ENCODE measurements at places on chromosomes 5 and 9. TPM values are rescaled to one million over a fixed set of nuclear protein-coding genes. Genes with fewer than 3 reads are reported as not detected.

DNA sequence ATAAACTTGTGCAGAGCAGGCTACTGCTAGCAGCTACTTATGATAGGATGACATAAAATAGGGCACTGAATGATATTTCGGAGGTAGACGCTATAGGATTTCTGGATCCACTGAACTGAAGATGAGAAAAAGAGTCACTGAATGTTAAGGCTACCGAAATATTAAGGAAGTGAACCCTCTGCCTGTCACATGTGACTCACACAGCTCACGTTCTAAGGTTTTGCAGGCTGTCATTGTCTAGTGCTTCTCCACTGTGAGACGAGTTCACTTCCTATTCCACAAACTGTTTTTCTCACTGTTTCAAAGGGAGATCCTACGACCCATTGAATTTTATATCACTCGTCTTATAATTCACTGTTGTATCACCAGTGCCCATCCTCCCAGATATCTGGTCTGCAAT lies 100.8 kb downstream of the CTNND2 start:
- H3K27me3 ChIP-seq, result no peaks in the 10 kb centered on the region
- no peak overlapping the region for H3K4me3 ChIP-seq
- no peaks in the 10 kb centered on the region for H3K36me3 ChIP-seq
- DNase-seq, result no peak

DNA sequence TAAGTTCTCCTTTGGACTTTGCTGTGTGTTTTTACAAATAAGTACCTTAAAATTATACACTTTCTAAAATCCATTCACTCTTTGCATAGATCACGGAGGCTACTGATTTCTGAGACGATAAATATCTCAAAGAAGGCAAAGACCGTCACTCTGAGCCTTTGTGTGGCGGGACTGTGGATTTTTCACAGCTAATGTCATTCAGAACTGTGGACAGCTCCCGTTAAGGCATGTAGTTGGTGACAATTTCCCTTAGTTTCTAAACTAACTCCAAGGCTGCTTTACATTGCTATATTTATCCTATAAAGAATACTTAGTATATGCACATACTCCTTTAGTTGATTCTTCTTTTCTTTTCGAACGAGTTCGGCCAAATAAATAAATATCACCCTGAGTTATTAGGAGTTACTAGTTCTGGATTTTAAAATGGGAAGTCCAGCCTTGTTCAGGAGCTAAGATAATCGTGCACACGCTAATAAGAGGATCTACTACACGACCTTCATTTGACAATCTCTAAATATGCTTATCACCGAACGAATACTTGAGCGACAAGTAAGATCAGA lies 1.8 kb downstream of the HCN1 start:
- no peaks in the 10 kb centered on the region for H3K4me1 ChIP-seq
- no peaks in the 10 kb centered on the region for H3K36me3 ChIP-seq
- H3K27ac ChIP-seq, result no peak overlapping the region
- no peak overlapping the region for H3K4me3 ChIP-seq

DNA sequence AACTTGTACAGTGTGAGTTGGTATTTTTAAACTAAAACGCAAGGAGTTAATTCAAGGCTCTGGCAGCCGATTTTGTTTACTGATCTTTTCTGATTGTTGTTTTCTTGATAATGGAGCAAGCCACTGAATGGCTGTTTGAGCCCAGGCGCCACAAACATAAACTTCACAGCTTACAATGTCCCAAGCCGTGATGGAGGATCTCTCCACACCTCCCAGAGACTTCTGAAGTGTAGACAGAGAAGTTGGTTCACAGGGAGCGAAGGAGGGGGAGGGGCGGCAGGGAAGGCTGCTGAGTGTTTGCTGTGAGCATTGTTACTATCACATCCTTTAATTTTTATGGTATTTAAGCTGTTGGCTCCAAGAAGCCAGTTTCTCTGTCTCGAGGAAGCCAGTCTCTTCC lies 14.7 kb downstream of the ISL1 start:
- no peaks in the 10 kb centered on the region for H3K36me3 ChIP-seq
- peaks cover 60% of the 10 kb centered on the region for H3K27me3 ChIP-seq
- H3K4me1 ChIP-seq, result no peaks in the 10 kb centered on the region
- H3K4me3 ChIP-seq, result no peak overlapping the region

- DNase-seq, result peak; percentile 41
- peaks cover 8% of the 10 kb centered on the region for H3K36me3 ChIP-seq
- peaks cover 10% of the 10 kb centered on the region for H3K27me3 ChIP-seq
- H3K27ac ChIP-seq, result no peak overlapping the region
- H3K4me3 ChIP-seq, result no peak overlapping the region
- peaks cover 15% of the 10 kb centered on the region for H3K4me1 ChIP-seq
Observed at GRCh38 chr5:107486489-107486888, 184.2 kb downstream of the EFNA5 start.

- H3K4me1 ChIP-seq, result no peaks in the 10 kb centered on the region
- H3K36me3 ChIP-seq, result no peaks in the 10 kb centered on the region
- H3K27ac ChIP-seq, result no peak overlapping the region
- no peaks in the 10 kb centered on the region for H3K27me3 ChIP-seq
Observed at GRCh38 chr9:103789686-103790085, 304.4 kb upstream of the SMC2 start.

- H3K27ac ChIP-seq, result no peak overlapping the region
- DNase-seq, result no peak
- no peak overlapping the region for H3K4me3 ChIP-seq
- no peaks in the 10 kb centered on the region for H3K27me3 ChIP-seq
- peaks cover 8% of the 10 kb centered on the region for H3K36me3 ChIP-seq
Observed at GRCh38 chr5:80122579-80122978, 87.4 kb downstream of the THBS4 start.

GRCh38 chr5:55626790-55627189 lies 85.3 kb downstream of the SLC38A9 start:
- H3K27me3 ChIP-seq, result no peaks in the 10 kb centered on the region
- no peak for DNase-seq
- no peak overlapping the region for H3K27ac ChIP-seq
- peaks cover 6% of the 10 kb centered on the region for H3K4me1 ChIP-seq

- H3K4me3 ChIP-seq, result no peak overlapping the region
- H3K27ac ChIP-seq, result no peak overlapping the region
- no peak for DNase-seq
- H3K36me3 ChIP-seq, result no peaks in the 10 kb centered on the region
- H3K4me1 ChIP-seq, result peaks cover 12% of the 10 kb centered on the region
Observed at GRCh38 chr9:70551396-70551795, 136.9 kb upstream of the KLF9 start.

DNA sequence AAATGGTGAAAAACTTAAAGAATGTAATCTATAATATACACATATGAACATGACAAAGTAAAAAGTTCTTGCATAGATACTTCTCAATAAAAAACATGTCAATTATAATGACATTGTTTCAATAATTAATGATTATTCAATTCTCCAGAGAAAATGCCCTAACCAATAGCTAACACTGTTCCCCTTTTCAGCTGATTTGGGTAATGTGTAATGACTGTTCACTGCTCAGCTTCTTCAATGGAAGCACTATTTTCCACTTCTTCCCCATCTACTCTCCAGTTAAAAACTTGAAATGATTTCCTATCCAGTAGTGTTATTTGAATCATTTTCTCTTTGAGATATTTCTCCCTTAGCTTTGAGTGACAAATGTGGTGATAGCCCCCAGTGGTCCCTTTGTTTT lies 62.3 kb downstream of the CEP120 start:
- no peaks in the 10 kb centered on the region for H3K27me3 ChIP-seq
- DNase-seq, result no peak
- H3K4me1 ChIP-seq, result no peaks in the 10 kb centered on the region
- no peak overlapping the region for H3K4me3 ChIP-seq

GRCh38 chr5:36744773-36745589 lies 131.6 kb upstream of the NIPBL start:
- no peak overlapping the region for H3K27ac ChIP-seq
- H3K4me3 ChIP-seq, result peak overlapping the region; percentile 82
- H3K4me1 ChIP-seq, result peaks cover 10% of the 10 kb centered on the region
- H3K27me3 ChIP-seq, result peaks cover 59% of the 10 kb centered on the region
- DNase-seq, result peak; percentile 38

DNA sequence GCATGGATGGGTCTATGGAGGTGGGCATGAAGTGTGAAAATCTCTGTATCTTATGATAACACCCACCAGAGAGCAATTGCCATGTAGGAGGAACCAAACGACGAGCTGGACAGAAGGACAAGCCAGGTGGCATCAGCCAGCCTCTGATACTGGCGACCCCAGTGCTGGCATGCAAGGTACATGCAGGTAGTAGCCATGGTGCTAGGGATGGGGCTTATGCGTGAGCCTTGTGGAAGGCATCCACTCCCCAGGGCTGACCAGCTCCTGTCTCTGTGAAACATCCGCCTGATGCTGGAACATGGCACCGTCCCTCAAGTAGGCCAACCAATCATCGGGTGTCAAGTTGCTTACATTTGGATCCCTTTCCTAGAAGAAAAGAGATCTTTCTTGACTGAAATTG lies 412.9 kb downstream of the GADD45G start:
- DNase-seq, result no peak
- H3K4me3 ChIP-seq, result no peak overlapping the region
- no peak overlapping the region for H3K27ac ChIP-seq
- H3K36me3 ChIP-seq, result no peaks in the 10 kb centered on the region
- peaks cover 2% of the 10 kb centered on the region for H3K4me1 ChIP-seq

- H3K4me1 ChIP-seq, result peaks cover 60% of the 10 kb centered on the region
- peak overlapping the region; percentile 89 for H3K27ac ChIP-seq
- DNase-seq, result peak; percentile 69
- H3K4me3 ChIP-seq, result peak overlapping the region; percentile 69
- no peaks in the 10 kb centered on the region for H3K27me3 ChIP-seq
Observed at GRCh38 chr5:80754900-80755299, 100.1 kb upstream of the DHFR start.

- H3K36me3 ChIP-seq, result peaks cover 1% of the 10 kb centered on the region
- no peak for DNase-seq
- no peaks in the 10 kb centered on the region for H3K27me3 ChIP-seq
- no peak overlapping the region for H3K4me3 ChIP-seq
- H3K4me1 ChIP-seq, result peaks cover 6% of the 10 kb centered on the region
Observed at GRCh38 chr9:75198436-75198835, 110.1 kb downstream of the OSTF1 start.

DNA sequence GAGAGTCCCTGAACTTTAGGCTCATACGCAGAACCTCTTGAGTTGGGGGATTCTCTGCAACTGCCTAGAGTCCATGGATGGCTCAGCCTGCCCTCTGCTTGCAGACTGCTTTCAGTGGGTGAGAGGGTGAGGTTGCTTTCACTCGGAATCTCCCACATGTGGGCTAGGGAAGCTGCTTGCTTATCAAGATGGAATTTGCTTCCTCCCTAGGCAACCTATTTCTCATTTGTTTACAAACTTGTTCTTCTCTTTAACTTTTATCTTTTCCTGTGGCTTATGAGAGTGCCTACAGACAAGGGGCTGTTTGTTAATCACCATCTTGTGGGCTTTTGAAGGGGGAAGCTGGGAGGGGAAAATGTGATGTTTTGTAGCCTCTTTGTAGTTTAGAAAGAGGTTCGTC lies 10.0 kb downstream of the TLE4 start:
- peak; percentile 18 for DNase-seq
- H3K4me3 ChIP-seq, result peak overlapping the region; percentile 60
- H3K27me3 ChIP-seq, result no peaks in the 10 kb centered on the region

DNA sequence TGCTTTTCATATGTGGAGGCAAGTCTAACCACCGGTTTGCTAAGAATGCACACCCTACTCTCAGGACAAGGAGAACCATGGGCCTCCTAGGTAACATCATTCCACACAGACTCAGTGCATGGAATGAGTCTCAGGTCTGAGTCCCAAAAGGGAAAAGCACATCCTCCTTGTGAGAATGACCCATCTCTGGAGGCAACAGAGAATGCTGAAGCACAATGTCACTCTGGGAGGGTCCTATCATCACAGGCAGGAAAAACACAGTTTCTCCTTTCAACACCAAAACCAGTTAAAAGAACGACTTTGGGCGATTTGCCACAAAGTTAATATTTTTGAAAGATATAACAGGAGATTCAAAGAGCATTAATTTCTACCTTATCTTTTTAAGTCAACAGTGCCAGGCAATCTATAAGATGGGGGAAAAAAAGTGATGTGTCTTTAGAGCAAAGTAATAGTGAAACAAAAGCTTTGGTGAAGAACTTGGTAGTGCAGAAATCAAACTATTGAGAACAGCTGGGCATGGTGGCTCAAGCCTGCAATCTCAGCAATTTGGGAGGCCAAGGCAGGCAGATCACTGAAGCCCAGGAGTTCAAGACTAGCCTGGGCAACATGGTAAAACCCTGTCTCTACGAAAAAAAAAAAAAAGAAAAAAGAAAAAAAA lies 97.3 kb downstream of the OXCT1 start:
- H3K36me3 ChIP-seq, result peaks cover 28% of the 10 kb centered on the region
- H3K27ac ChIP-seq, result no peak overlapping the region
- no peak overlapping the region for H3K4me3 ChIP-seq
- no peak for DNase-seq

- no peak for DNase-seq
- H3K27ac ChIP-seq, result no peak overlapping the region
- no peak overlapping the region for H3K4me3 ChIP-seq
Observed at GRCh38 chr5:152688561-152689249, 283.6 kb upstream of the NMUR2 start.

PDLIM4 gene
- total RNA-seq, result 0.31 TPM

SET gene
- 953 TPM for total RNA-seq

NMUR2 gene
- total RNA-seq, result not detected

FIBCD1 gene
- total RNA-seq, result not detected

GADD45G gene
- 1.4 TPM for total RNA-seq

SLC25A48 gene
- not detected for total RNA-seq

Measured in activated naive CD8-positive, alpha-beta T cell treated with anti-CD3 and anti-CD28 coated beads for 36 hours (primary cell).